ENCODE measurements at places on chromosomes 4 and X.

DNA sequence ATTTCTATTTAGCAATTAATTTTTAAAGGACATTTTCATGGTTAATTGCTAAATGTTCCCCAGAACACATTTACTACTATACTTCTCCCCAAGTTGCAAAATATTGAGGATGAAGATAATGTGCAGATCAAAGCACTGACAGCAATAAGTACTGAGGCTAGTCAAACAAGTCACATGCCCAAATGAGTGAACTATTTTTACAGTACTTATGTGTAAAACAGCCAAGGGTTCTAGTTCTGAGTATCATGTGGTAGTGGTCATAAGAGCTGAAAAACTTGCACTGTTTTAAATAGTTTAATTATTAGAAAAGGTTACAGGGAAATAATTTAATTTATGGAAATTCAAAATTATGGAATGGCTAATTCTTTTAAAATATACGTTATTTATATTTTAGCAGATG, 3.8 kb downstream of the GALNTL6 start:
- DNase-seq, result no peak

DNA sequence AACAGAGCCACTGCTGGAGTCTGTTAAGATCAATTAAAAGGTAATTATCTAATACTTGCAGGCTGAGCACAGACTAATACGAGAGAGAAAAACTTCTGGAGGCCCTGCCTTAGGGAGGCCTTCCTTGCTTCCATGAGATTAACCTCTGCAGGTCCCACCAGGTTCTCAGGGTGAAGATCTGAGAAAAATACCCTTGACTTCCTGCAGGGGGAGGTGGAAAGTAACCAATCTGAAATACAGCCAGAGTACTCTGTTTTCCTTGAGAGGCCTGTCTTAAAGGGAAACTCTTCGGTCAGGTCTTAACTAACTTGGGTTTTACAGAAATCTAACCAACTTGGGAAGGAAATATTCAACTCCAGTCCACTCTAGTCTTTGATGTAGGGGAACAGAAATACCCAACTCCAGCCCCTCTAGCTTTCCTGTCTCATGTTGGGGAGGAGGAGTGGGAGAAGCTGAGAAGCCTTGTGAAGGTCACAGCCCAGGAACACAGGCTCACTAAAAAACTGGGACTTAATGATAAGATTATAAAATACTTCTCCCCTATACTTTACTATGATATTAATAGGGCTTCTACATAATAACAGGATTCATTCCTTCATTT, 77.1 kb downstream of the TBCK start:
- DNase-seq, result peak; percentile 80

DNA sequence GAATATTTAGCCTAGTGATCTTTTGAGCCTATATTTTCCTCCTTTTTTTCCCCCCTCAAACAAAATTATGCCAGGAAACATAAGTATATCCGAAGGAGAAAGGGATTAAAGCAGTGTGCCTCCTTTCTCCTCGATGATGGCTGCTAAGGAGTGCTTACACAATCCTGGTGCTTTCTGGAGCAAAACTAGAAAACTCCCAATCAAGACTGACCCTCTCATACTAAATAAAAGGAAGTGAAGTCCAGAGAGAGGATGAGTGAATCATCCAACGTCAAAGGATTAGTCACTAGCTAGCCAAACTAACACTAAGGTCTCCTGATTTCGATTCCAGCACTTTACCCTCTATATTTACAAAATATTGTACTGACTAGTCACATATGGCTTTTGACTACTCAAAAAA, 146.8 kb downstream of the PPP3CA start:
- peak; percentile 58 for DNase-seq

DNA sequence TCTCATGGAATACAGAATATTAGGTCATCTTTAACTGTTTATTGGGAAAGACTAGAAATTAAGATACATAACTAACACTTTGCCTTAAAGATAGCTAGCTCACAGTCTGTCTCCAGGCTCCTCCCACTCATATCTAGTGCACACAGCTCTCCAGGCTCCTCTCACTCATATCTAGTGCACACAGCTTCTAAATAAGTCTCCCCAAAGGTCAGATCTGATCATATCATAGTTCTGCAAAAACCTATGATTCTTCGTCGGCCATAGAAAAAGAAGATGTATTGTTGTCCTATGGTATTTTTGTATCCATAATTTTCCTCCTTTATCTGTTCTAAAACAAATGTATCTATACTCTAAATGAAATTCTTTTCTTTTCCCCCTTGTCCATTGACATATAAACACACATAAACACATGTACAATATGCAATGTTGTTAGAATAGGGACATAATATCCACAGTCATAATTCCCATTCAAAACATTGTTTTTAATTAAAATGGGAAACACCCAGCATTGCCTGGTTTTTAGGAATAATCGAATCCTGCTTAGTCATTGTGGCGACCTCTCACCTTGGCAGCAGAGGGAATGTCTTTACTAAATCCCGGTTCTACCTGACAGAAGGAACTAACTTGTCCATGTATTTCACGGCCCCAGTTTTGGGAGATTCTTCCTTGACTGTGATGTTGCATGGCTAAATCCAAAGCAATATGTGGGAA, 1282.0 kb downstream of the PCDH7 start:
- no peak for DNase-seq

DNA sequence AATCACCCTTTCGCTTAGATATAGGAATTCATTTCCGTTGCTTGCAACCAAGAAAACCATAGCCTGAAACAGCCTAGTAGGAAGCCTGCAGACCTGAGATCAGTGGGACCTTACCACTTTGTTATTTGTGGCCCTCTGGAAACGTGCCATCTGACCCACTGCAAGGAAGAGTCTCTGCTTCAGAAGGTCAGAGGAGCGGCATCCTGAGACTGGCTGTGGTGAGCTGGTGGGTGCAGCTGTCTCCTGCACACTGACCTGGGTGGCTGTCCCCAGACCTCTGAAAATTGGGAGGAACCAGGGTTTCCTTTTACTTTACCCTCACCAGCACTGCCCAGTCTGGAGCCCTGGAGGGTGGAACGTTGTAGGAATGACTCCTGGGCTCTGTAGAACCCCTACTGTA, 18.2 kb downstream of the SHROOM2 start:
- no peak for DNase-seq

DNA sequence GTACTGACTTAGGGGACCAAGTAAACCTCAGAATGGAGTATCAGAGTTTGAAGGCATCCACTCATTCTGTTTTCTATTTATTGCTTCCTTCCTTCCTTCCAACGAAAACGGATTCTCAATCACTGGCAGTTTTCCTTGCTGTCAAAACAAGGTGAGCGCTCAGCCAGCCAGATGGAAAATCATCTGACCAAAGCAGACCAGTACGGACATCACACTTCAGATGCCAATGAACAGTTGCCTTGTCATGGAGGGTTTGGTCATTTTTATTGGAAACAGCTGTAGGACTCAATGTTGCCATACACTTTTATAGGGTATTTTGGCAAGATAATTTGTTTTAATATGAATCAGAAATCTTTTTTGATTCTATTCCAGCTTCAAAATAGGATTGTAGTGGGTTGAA, 16.6 kb downstream of the GEMIN8 start:
- no peak for DNase-seq

DNA sequence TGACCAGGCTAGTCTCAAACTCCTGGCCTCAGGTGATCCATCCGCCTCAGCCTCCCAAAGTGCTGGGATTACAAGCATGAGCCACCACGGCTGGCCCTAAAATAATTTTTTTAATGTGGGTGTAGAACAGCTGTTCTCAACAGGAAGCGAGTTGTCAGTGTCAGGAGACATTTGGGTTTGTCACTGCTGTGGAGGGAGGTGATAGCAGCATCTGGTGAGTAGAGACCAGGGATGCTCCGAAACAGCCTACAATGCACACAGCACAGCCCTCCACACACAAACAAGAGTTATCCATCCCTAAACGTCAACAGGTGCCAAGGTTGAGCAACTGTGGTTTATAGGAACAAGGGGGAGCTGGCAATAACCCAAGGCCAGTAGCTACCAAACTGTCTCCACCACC, 243.4 kb upstream of the STS start:
- no peak for DNase-seq

DNA sequence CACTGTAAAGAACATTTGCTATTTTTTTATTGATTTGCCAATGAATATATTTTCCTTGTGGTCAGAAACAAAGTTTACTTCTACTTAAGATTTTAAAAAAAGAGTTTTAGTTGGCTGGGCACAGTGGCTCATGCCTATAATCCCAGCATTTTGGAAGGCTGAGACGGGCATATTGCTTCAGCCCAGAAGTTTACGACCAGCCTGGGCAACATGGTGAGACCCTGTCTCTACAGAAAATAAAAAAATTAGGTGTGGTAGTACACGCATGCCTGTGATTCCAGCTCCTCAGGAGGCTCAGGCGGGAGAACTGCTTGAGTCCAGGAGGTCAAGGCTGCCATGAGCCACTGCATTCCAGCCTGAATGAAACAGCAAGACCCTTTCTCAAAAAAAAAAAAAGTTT, 36.8 kb downstream of the LRP2BP start:
- no peak for DNase-seq

- DNase-seq, result no peak
These were observed 38.6 kb upstream of the GPR101 start for GRCh38 chrX:137072396-137072795.

GRCh38 chr4:112517067-112517634, 1.2 kb upstream of the NEUROG2 start:
- DNase-seq, result no peak

Measured in Kasumi-1 (cell line).